Stimulated activated CD4-positive, alpha-beta T cell treated with anti-CD3 and anti-CD28 coated beads, Interleukin-1b, Interleukin-23, amount 100 ng/mL, for 48 hours (primary cell): ENCODE measurements at places on chromosomes 6 and 20.

DNA sequence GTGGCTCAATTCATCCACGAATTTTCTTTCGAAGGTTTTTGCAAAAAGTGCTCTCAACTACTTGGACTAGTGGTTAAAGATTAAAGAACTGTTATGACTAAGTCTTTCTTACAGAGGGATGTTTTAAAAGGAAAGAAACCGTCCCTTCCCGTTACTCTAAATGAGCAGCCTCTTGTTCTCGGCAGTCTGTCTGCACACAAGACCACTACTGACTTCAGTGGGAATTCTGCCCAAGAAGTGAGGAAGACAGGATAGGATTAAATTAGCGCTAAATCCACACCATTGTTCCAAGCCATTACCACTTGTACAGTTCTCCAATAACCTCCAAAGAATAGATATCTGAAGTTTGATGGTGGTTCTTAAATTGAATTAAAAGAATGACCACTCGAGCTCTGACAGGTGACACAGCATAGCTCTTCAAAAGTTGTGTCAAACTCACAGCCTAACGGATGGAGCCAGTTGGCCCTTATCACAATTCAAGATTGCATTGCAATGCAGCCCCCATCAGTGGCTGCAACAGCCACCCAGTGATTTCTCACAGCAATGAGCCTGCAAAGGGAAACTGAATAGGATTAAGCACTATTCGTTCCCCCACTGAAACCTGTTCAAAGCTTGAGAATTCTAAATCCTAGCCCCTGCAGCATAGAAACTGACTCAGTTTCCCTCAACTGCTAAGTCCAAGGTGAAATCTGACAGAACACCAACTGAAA, 1.8 kb downstream of the EPB41L2 start:
- DNase-seq = no peak

GRCh38 chr6:130965656-130966055, 97.4 kb downstream of the EPB41L2 start:
- no peak for DNase-seq

DNA sequence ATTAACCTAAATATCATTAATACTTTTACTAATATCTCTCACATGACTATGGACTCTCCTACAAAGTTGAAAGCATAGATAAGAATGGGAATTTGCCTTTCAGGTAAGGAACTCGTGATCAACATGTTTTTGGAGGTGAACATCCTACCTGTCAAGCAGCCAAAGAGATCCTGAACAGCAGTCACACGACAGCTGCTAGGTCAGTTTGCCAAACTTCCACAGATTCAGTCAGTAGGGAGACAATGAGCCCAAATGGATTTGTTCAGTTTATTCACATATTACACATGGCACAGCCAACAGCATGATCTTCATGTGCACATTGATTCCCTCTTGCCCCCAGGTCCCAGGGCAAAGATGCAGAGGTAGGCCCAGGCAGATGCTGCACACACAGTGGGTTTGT, 86.1 kb upstream of the LOC128125822 start:
- no peak for DNase-seq

- DNase-seq = no peak
Measured at GRCh38 chr6:166624275-166624674, 2.8 kb downstream of the RPS6KA2 start.

GRCh38 chr6:151323791-151324487, 67.4 kb downstream of the ZBTB2 start:
- DNase-seq = peak; percentile 64

DNA sequence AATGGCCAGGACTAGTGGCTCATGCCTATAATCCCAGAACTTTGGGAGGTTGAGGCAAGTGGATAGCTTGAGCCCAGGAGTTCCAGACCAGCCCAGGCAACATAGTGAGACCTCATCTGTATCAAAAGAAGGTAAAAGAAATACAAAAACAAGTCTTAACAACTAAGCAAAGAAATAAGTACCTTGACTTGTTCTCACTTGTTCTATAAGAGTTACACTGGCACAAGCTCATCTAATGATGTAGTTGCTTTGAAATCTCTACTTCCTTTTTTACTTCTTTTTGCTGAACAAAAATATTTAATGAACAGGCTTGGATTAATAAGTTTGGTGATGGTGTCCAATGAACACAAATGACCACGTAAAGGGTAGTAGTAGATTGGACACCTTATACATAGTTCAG, 72.2 kb downstream of the SGK1 start:
- DNase-seq = no peak

DNA sequence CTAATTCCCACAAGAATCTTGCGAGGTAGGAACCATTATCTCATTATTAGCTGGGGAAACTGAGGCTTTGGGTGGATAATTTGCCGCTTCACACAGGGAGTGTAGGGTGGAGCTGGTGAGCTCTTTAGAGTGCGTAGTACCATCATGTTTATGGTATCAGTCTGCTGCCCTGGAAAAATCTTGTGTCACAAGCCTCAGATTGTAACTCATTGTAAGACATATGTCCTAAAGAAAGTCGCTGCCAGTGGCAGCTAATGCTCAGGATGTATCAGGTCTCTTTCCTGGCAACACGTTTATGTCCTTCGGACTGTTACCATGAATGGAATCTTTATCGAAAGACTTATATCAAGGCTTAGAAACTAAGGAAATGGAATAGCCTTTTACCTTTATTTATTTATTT, 1.9 kb downstream of the ZFAND3 start:
- no peak for DNase-seq

- no peak for DNase-seq
Measured at GRCh38 chr6:19325335-19325789, 511.8 kb upstream of the ID4 start.

DNA sequence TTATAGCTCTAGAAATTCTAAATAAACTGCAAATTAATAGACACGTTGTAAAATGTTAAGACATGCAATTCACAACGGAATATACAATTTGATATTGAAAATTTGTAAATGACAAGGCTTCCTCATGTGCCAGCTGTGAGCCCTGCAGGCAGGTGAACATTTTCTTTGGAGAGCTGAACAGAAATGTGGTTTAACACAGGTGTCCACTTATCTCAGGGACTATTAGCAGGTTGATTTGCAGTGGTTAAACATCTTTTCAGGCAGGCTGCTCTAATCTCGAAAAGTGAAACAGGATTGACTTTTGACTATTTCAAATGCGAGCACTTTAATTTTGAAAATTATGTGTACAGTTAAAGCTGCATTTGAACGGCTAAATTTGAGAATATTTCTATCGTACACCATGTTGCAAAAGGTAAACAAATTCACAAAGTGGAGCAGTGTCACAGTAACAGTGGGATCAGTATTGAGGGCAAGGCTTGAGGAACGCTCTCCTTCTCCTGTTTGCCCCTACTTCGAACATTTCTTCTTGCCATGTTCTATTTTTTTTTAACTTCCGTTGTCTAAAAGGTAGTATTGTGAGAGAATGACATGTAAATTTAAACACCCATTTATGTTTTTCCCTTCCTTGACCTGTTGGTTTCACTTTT, 210.8 kb downstream of the CDKAL1 start:
- no peak for DNase-seq

DNA sequence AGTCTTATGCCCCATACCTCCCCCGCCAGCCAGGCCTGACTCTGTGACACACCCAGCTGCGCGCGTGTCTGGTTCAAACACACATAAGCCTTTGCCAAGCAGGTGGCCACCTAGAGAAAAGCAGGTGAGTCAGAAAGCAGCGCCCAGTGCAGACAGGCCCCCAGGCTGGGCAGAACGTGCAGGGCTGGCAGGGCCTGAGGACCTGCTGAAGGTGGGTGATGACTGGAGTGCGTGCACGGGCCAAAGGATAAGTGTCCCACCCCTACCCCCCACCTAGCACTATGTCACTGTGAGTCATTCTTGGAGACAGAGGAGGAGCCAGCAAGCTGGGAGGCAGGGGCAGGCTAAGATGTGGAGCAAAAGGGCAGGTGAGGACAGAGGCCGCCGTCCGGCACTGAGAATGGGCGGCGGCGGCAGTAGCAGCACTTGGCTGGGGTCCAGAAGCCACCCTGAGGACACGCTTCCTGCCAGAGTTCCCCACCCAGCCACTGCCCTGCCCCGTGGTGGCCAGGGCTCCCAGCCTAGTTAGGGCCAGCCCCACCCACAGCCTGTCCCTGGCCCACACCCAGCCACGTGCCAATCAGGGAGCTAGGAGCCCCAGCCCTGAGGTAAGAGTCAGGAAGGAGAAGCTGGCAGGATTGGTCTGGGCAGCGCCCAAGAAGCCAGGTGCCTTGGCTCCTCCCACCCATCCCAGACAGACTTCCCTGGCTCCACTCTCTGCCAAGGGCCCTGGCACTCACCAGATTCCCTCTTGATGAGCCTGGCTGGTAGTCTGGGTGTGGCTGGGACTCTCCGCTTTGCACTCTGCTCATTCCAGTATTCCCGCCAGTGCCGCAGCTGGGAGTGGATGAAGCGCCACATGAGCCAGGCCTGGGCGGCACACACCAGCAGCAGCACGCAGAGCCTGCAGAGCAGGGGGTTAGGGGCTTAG, 72.7 kb downstream of the TRAM2 start:
- no peak for DNase-seq

GRCh38 chr6:137724018-137724403, 143.0 kb upstream of the TNFAIP3 start:
- no peak for DNase-seq

GRCh38 chr6:117482240-117483003, at the start of gene DCBLD1:
DCBLD1 (plus strand) TSS chr6:117482674; CDS start chr6:117482782, 108 bp downstream.
- DNase-seq = peak; percentile 49
